ENCODE measurements at places on chromosomes 2 and 18.

DNA sequence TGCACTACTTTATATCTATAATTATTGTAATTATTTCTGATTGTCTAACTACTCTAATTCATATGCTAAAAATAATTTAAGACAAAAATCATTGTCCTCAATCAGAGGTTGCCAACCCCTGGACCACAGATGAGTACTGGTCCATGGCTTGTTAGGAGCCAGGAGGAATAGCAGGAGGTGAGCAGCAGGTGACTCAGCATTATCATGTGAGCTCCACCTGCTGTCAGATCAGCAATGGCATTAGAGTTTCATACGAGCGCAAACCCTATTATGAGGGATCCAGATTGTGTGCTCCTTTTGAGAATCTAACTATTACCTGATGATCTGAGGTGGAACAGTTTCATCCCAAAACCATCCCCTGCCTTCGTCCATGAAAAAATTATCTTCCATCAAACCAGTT is 1434.4 kb downstream of the LRP1B start:
- DNase-seq = peak; percentile 24

DNA sequence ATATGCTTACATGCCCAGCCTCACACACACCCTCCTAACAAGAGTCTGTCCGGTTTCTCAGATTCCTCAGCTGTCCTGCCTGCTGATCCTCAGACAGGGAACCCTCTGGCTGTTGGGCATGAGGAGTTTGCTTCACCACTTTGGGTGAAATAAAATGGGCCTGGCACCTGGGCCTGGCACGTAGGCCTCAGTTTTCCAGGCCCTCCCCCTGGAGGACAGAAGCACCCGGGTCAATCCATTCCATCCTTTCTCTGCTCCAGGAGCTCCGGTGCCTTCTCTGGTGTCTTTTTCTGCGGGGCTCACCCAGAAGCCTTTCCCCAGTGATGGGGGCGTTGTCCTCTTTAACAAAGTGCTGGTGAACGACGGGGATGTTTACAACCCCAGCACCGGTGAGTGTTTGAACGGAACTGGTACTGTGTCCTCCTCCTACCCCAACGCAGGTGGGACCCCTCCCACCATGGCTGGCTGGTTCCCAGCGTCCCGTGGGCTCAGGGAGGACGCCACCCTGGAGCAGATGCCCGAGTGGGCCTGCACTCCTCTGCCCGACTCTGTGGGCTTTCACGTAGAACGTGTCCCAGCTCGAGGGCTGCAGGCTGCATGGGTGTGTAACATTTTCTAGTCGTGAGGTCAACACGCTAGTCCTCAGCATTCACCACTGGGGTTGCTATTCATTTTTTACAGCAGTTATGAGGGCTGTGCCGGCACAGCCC is 62.8 kb downstream of the EMILIN2 start:
- no peak for DNase-seq

DNA sequence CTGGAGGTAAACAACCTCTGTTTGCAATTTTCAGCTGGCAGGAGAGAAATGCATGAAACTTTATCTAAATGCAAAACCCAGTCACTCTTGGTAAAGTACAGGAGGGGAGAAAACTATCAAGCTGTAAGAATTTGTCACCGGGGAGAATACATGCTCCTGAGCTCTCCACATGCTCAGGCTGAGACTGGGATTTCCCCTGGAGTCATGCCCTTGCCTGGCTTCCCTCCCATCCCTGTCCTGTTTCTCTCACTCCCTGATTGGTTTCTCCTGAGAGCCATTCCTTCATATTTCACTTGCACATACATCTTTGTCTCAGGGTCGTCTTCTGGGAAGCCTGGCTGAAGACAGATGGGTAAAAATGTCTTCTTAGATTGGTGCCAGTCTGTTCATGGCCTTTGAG is 52.9 kb upstream of the SPATS2L start:
- no peak for DNase-seq

DNA sequence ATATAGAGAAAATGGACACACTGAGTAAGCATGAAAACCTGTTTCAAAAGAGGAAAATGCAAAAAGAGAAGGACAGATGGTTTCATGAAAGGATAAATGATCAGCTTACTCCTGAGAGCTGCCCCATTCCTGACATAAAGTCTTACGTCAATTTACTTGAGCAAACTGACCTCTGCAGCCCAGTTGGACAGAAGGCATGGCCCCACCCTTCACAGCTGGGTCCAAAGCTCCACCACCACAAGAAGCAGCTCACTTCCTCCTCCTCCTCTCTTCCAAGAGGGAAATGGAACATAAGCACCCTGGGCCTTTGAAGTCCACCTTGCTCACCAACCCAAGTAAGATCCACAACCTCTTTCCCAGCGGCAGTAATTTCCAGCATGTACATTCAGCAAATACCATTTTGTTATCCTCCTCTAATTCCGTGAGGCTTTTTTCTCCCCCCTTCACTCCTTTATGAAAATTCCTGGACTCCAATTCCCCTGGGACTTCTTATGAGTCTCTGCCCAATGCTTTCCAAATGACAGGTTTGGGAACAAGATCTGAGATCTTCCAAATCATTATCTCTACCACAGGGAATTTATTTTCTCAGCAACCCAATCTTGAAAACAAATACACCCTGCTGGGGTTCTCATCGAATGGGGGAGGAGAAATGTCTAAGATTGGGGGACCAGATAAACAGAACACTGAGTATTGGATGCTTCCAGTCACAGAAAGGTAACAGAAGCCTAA is 10.1 kb downstream of the COL4A4 start:
- no peak for DNase-seq

DNA sequence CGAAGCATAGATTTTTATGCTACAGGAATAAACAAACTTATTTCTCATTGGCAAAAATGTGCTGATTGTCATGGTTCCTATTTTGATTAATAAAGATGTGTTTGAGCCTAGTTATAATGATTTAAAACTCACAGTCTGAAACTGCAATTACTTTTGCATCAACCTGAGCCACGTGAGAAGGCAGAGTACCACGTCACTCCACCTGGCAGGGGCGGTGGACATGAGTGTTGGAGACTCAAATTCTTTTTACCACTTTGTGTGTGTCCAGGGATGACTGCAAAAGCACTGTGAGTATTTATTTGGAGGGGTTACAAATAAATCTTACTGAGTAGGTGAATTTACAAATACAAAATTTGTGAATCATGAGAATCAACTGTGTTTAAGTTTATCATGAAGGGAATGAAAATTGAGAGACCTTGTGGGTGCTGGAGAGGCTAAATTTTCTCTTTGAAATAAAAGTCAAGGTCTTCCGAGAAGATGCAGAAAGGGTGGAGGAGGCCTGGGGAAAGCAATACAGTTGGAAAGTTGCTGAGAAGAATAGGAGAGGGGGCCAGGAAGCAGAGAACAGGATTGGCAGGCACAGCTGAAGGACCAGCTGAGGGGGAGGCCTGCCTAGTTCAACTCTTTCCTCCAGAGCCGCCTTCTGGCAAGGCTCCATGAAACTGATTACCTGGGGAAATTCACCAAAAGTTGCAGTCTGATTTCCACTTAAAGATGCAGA is 316.4 kb downstream of the MYCN start:
- DNase-seq = no peak

DNA sequence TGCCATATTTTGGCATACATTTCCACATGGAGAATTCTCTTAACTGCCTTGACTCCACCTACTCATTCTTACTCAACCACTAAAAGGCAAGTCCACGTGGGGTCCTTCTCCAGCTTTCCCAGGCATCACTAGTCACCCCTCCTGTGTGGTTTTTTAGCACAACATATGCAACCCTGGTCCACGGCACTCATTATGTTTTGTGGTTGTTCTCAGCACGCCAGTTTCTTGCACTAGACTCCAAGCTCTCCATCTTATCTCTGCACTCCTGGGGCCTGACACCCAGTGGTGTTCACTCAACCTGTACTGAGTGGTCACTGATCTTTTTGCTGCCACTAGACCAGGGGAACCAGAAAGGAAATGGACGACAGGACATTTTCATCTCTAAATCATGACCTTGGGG is 18.0 kb downstream of the MARCHF4 start:
- DNase-seq = no peak

- no peak for DNase-seq
Observed at GRCh38 chr2:178707476-178707875, 99.7 kb downstream of the TTN start.

GRCh38 chr2:233798335-233799086 is 20.4 kb downstream of the MROH2A start:
- DNase-seq = no peak

GRCh38 chr2:237128026-237128703 is 42.5 kb downstream of the COPS8 start:
- no peak for DNase-seq

- peak; percentile 20 for DNase-seq
Observed at GRCh38 chr2:98908931-98909316, 27.1 kb downstream of the CRACDL start.

DNA sequence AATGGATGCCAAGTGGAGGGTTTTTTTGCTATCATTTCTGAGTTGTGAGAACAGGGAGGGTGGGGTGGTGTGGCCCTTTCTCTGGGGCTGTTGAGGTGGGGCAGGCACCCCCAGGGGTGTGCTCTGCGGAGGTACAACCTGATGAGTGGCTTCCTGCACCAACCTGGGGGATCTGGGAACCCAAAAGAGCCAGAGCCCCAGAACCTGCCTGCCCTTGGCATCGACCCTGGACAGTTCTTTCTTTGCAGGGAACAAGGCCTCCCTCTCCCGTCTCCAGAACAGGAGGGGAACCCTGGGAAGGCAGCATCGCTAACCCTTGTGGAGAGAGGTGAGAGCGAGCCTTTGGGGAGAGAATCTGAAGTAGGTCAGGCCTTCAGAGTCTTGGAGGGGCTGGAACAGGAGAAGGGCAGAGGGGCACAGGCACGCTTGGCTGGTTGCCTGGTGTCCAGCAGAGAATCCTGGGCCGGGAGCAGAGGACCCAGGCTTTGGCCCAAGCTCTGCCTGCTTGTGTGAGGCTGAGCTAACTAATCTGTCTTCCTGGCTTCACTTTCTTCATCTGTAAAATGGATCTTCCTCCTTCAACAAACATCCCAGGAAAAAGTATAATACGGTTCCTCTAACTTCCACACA is 84.9 kb downstream of the RHOB start:
- no peak for DNase-seq

GRCh38 chr2:138831154-138831553 is 51.0 kb upstream of the NXPH2 start:
- no peak for DNase-seq
